DMS 273 treated with DMSO at 0.1 percent for 48 hours (cell line): ENCODE measurements at places on chromosomes 4 and X.

DNA sequence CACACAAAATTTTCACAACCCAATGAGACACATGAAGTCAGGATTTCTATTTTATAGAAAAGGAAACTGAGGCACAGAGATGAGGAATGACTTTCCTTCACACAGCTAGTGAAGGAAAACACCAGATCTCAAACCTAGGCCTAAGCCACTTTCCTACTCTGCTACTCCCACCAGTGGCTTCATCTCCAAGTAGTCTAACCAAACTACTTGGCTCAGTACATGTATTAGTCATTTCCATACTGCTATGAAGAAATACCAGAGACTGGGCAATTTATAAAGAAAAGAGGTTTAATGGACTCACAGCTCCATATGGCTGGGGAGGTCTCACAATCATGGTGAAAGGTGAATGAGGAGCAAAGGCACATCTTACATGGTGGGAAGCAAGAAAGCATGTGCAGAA, 196.6 kb downstream of the EVC2 start:
- no peak for DNase-seq

DNA sequence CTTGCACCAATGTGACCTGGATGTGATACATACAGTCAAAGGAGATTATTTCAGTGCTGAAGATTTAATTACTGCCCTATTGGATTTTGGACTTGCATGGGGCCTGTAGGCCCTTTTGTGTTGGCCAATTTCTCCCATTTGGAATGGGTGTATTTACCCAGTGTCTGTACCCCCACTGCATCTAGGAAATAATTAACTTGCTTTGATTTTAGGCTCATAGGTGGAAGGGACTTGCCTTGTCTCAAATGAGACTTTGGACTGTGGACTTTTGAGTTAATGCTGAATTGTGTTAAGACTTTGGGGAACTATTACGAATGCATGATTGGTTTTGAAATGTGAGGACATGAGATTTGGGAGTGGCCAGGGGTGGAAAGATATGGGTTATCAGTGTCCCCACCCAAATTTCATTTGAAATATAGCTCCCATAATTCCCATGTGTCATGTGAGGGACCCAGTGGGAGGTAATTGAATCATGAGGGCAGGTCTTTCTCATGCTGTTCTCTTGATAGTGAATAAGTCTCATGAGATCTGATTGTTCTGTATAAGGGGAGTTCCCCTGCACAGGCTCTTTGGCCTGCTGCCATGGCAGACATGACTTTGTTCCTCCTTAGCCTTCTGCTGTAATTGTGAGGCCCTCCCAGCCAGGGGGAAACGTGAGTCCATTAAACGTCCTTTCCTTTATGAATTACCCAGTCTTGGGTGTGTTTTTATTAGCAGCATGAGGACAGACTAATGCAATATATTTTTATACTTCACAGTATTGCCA, 362.2 kb upstream of the SPANXN4 start:
- DNase-seq = no peak

DNA sequence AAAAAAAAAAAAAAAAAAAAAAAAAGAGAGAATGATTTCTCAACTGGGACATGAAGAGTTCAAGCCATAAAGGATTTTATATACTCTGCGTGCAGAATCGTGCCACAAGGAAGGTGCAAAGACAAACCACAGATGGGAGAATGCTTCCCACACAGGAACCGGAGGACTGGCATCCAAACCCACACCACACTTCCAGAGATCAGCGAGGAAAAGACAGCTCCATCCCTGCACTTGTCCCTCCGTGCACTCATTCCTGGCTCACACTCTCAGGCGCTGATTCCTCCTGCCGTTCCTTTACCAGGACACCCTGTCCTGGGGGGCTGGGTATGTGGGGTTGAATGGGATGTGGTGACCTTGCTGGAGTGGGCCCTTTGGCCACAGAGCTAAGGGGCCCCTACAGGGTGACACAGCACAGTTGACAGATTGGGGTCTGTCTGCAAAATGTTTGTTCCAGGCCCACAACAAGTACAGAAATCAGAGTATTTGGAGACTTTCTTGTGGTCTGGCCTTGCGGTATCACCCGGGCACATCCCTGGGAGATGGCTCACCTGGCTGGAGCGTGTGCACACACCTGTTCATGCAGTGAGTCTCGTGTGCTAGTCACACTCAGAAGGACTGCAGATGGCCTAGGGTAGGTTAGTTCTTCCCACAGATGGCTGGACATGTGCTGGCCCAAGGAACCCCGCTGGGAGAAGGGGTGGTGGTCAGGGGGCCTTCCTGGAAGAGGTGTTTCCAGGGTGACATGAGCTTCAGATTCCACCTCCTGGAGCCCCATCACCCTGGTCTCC, 55.4 kb upstream of the GPR78 start:
- no peak for DNase-seq

DNA sequence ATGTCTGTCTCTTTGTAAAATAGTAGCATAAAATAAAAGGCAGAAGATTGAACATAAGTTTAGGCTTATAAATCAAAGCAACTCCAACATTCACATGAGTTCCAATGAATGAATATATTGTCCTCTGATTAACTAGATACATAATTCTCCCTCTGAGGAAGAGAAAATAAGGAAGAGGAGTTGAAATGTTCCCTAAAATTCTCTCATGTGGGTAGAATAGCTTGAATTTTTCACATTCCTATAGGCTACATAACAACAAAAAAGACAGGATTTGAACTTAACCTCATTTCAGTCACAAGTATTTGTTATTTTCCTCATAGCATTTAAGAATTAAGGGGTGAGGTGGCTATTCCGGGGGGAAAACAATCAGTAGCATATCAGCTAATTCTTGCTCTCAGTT, 462.4 kb upstream of the NDST4 start:
- DNase-seq = no peak

DNA sequence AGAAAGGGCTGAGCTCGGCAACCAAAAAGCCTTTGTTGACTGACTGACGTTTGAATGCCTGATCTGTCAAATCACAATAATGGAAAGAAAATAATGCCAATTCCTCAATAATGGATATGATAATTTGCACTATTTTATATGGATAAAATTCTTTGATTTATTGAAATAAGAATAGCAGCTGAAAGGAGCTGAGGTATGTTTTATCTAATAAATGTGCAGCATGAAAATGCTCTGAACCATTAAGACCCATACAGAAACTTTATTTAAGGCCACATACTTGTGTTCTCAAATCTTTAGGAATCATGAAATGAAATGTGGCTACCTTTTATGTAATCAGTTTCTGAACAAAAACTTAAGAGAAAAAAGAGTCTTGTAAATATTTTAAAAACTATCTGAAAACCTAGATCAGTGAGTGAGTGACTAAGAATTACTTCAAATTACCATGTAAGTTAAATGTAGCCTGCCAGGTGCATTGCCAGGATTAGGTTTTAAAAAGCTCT, 69.8 kb downstream of the TMA16 start:
- no peak for DNase-seq

- peak; percentile 20 for DNase-seq
Observed at GRCh38 chrX:119518371-119518770, 46.8 kb downstream of the STEEP1 start.

GRCh38 chr4:38131371-38132091, 171.3 kb downstream of the PTTG2 start:
- DNase-seq = no peak

DNA sequence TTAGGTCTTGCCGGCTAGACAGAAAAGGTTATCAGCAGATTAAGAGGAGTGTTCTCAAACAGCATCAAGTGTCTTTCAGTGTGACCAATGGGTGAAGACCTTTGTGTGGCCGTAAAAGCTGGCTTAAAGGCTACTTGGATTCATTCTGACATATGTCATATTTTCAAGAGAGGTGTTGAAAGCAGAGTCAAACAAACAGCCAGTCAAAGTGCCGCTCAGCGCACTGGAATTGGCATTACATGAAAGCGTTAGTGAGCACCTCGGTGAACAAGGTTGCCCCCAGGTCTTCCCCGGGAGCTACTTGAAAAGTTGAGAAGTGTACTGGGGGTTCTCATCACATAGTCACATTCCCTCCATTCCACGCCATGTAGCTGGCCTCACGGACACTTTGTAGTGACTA, 148.9 kb downstream of the SOX3 start:
- DNase-seq = no peak

GRCh38 chrX:154652311-154653047, 900 bp downstream of the CTAG2 start:
- DNase-seq = no peak

DNA sequence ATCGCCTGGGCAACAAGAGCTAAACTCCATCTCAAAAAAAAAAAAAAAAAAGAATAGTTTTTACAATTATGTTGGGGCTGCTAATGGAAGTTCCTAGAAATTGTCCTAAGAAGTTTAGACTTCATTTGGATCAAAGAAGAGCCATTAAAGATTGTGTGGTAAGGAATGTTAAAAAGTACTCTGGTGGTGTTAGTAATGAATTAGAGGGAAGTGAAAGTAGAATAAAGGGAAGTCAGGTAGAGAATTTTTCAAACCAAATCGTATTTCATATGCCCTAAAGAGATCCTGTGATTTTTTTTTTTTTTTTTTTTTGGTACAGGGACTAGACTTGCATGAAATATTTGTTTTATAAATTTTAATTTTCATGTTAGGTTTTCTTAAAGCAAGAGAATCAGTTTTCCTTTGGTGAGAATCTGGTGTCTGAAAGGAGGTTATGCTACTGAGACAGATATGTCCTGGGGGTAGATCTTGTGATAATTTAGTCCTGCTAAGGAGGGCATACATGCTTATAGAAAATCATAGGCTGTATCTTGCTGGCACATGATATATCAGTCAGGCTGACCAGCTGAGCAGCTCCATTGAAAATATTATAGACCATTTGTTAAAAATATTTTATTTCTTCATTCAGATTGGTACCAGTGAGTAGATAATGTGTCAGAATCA, 10.7 kb downstream of the SEC24B start:
- no peak for DNase-seq

- DNase-seq = no peak
Observed at GRCh38 chr4:13912436-13912925, 285.0 kb upstream of the BOD1L1 start.

- no peak for DNase-seq
Observed at GRCh38 chrX:154476821-154477220, 2.3 kb downstream of the LAGE3 start.

GRCh38 chr4:41202820-41203568, 11.3 kb downstream of the APBB2 start:
- DNase-seq = no peak

- DNase-seq = no peak
Observed at GRCh38 chr4:26081795-26082498, 167.9 kb downstream of the SMIM20 start.

DNA sequence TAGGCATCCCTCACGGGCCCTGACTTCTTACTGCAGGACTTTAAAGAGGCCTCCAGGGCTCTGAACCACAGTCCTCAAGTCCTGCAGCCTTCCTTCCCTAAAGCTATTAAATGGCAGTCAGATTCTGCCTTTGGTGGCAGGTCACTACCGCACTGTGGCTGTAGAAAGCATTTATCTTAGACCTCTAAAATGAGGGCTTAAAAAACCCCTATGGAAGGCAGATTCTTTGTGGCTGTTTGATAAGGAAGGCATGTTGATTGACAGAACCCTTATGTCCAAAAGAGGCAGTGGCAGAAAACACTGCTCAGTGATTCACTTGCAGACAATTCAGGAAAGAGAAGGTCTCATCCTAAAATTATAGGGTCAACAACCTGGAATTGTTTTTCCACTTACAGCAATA, 79.2 kb downstream of the FBXL5 start:
- no peak for DNase-seq

GRCh38 chr4:157957905-157958304, 214.9 kb downstream of the GASK1B start:
- no peak for DNase-seq
